Omental fat pad (tissue), 4 donors: ENCODE measurements at places on chromosomes 12 and 14. TPM values are rescaled to one million over a fixed set of nuclear protein-coding genes. Genes with fewer than 3 reads are reported as not detected.

Gene SLC2A14
- not detected for total RNA-seq

Gene EFS
- 7.0 TPM for total RNA-seq

DNA sequence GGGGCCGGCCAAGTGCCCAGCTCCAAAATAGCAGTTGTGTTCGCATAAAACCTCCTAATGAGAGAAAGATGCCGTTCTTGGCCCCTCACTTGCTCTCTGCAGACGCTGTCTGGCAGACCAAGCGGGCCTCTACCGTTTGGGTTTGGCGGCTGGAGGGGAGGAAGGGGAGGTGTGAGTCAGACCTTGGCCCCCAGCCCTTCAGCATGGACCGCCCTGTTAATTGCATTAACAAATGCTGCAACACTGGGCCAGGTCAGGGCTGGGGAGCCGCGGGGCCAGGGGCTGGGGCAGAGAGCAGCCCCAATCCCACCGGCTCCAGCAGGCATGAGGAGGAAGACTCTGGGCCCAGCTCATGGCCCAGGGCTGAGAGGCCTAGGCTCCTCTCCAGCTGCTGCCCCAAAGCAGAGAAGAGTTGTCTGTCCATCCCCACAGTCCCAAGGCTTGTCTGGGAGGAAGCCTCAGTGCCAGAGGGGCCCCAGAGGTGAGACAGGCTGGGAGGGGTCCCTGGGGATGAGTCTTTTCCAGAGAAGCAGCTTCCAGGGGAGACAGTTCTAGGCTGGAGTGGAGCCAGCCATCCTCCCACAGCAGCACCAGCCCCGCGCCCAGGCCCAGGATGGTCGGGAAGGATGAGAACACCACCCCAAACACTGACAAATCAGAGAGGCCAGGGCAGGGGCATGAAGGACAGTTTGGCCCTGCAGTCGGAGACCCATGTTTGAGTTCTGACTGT, 16.9 kb downstream of the LTBP2 start:
- DNase-seq = no peak

DNA sequence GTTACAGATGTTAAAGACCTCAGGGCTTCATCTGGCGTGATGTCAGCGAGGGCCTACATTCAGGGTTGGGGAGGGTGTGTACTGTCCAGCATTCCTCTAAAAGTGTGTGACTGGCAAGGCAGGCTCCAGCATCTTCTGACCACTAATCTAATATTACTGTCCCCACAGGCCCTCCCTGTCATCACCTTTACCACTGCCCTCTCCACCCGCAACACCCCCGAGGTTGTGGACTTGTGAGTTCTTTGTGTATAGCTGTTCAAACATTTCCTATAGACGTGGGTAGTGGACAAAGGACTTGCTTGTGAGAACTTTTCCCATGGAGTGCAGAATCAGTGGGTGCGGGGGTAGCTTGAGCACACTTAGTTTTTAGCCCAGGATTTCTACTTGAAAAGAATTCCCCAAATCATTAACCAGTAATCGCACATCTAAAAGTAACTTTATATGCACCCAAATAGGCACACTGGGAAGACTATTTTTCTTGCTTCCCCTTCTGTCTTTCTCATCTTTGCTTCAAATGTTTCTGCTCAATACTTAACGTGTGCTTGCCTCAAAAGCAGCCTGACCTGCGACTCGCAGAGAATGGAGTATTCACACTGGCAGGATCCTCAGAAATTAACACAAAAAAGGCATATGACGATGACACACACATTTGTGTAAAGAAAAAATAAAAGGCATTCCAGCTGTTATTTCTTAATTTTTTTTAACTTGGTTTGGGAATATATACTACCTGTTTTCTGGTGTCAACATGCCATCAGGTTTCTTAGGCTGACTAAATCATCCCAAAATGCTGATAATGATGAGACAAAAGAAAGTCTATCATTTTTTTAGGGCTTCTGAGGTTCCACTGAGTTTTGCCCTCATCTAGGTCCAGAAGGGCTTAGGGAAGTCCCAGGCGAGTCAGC, 158.4 kb upstream of the HIF1A start:
- DNase-seq = no peak

DNA sequence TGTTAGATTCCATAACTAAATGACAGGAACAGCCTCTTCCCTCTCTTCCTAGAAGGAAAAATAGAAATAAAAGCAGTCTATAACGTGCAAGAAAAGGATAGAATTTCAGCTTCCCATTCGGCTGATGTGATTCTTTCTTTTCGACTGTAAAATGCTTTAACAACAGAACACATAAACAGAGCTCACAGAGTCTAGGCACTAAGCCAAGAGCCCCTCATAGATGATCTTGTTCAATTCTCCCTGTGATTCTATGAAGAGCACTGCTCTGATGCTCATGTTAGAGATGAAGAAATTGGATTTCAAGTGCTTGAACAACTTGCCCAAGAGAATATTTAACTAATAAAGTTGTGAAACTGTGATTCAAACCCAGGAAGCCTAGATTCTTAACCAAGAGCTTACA, 232.7 kb downstream of the RPAP3 start:
- DNase-seq = no peak

DNA sequence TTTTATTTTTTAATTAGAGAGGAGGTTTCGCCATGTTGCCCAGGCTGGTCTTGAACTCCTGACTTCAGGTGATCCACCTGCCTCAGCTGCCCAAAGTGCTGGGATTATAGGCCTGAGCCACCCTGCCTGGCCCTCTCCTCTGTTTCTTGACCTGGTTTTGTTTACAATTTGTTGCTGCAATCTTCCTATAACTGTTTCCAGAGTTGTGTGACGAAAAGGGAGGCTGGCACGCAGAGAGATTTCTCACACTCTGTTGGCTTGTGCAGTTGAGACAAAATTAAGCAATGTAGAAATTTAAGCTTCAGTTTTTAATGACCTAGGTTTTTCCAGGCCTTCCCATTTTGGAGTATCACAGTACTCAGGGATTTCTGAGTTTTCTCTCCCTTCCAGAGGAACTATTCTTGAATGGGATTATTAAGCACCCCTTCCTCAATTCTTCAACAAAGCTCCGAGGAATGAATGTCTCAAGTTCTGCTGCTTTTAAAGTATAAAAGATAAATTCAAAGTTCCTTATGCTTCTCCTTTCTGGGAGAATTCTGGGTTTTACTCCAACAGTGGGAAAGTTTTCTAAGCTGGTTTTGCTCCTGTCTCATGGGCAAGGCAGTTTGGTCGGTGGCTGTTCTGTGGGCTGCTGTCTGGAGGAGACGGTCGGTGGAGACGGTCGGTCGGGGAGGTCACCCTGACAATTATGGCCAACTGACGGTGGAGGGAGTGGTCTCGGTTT, 20.4 kb upstream of the FOS start:
- no peak for DNase-seq
